ENCODE measurements at places on chromosomes 6 and 20.

DNA sequence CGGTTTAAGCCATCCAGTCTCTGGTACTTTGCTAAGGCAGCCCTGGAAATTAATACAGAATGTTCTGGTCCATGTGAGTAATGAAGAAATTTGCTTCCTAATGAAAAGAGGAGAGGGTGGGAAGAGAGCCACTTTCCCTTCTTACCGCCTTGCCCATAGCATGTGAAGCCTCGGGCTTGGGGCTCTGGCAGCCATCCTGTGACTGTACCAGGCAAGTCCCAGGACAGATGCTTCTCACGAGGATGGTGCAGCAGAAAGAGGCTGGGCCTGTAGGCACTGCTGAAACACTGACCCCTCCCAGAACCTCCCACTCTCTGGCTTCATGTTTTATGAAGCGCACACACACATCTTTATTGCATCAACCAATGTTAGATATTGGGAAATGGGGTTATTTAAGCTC, 74.8 kb downstream of the IYD start:
- no peak for DNase-seq

GRCh38 chr6:146253691-146254090, 224.8 kb downstream of the GRM1 start:
- DNase-seq, result no peak

DNA sequence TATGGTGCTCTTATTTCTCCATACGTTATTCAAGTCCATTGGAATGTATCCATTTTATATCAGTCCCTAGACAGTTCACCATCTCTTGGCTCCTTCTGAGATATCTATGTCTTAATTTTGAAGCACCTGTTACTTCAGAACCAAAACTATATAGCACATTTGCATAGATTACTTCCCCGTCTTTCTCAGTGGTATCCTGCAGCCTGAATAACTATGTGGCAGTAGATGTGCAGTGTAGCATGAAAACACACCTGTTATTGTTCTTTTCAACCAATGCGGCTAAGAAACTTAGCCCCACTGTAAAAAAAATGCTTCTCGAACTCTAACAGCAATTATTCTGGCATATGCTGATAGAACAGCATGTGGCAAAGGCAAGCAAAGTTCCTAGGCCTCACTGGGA, 1184.4 kb upstream of the ADGRB3 start:
- DNase-seq, result no peak

DNA sequence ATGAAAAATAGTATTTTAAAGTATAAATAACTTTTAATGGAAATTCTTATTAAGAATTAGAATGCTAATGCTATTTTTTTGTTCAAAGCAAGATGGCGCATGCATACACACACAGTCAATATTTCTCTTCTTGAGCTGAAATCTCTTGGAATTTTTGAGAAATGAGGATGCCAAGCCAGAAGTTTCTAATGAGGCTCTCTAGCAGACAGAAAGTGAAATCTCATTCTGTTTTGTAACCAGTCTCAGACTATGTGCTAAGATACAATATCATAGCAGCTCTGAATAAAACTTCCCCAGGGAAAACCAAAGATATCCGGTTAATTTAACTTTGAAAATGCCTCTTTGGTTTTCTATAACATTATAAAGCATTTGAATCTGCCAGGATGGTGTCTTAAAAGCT, 97.2 kb upstream of the HDAC2 start:
- DNase-seq, result no peak

DNA sequence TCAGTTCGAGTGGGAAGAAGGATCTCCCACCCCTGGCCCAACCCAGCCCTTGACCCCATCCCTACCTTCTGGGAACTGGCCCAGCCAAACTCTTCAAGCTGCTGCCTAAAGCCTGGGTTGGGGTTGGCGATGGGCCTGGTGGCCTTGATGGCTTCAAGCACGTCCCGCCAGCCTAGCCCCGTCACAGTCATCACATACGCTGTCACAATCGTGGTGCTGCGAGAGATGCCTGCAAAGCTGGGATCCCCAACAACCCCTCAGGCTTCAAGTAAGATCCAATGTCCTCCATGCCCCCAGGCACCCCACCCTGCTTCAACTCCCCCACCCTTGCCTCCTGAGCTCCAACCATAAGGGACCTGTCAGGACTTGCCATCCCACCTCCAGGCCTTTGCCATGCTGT, 7.8 kb downstream of the DUSP15 start:
- no peak for DNase-seq

GRCh38 chr6:107769053-107769658, 55.0 kb downstream of the SCML4 start:
- no peak for DNase-seq

DNA sequence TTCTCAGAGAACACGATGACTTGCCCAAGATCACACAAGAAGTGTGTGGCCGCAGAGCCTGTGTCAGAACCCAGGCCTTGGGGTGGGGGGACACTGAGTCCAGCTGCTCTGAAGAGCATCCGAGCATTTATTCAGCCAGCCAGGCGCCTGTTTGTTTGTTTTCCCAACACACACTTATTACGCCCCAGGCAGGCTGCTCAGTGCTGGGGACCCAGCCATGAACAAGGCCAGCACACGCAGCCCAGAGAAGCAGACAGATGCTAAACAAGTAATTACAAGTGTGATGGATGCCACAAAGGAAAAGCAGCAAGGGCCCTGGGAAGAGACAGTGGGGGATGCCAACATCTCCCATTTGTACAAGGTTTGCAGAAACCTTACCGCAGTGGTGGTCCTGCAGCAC, 19.4 kb upstream of the SIRPA start:
- peak; percentile 52 for DNase-seq

DNA sequence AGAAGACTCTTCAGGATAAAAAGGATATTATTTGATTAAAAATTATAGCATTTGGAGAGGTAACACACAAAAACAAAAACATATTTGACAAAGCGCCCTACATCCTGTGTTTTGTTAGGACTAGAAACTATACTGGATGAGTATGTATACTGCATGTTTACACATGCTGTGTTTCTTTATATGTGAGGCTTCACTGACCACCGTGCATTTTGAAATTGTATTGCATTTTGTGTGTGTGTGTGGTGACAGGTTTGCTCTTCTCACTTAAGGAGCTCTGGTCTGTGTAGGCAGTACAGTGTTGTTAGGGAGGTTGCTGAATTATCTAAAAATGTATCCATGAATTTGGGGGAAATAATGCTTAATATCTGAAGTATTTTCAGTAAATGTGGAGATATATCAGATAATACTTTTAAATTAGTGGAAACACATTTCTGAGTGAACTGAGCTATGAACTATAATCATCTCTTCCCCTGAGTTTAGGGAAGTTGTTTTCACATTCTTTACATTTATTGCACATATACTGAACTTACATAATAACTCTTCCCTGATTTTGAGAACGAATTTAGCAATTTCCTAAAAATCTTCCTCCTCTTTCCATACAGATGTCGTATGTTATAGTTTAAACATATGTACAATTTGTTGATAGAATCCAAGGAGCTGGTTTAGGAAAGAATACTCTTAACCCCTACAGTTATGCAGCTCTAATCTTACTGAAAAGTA, 43.3 kb downstream of the TMEM170B start:
- DNase-seq, result no peak

DNA sequence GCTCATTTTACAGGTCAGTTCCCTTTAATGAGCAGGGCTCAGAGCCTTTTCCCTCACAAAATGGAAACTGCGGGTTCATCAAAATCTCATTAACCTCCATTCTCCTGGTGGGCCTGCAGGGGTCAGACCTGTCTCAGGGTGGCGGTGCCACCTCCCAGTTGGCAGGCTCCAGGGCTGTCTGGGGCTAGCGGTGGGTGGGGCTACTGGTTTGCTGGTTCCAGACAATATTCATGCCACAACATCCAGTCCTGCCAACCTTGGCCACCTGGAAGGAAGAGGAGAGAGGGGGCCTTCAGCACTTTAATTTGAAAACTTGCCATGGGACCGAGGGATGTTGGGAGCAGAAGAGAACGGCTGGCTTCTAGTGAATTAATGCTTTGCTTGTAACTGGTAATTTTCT, 41.9 kb upstream of the CTNNBL1 start:
- DNase-seq, result peak; percentile 68

DNA sequence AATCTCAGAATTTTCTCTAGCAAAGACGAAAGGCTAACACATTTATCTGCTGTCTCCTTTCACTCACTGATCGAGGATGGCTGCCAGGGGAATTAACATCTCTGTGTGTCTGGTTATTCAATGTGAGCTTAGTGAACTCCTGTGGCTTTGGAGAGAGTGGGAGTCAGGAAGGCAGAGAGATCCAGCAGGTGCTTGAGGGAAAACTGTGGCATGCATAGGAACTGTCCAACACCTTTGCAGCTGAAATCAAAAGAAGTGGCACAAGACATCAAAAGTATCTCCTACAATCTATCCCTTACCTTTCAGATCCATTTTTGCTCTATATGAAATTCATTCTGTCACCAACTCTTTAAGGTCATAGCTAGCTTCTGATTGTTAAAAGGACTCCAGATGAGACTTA, 11.8 kb upstream of the FAM184A start:
- no peak for DNase-seq

DNA sequence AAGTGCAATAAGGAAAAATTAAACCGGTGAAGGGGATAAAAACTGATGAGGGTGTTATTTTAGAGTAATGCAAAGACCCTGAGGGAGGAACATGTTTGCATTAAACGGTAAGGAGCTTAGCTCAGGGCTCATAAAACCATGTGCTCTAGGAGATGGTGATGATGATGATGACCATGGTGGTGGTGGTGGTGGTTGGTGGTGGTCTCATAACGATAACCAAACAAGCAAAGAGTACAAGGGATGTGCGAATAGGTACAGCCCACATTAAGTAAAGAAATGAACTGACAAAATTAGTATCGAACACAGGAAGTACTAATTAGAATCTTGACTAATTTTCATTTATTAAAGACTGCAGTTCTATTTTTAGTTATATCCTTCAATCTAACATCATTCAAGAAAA, 139.1 kb downstream of the ATXN1 start:
- DNase-seq, result no peak

GRCh38 chr6:25197111-25197510, 82.1 kb upstream of the CARMIL1 start:
- no peak for DNase-seq

GRCh38 chr6:12593771-12594529, 122.6 kb upstream of the PHACTR1 start:
- DNase-seq, result no peak

- no peak for DNase-seq
Measured at GRCh38 chr6:53369876-53370515, 21.2 kb upstream of the ELOVL5 start.

DNA sequence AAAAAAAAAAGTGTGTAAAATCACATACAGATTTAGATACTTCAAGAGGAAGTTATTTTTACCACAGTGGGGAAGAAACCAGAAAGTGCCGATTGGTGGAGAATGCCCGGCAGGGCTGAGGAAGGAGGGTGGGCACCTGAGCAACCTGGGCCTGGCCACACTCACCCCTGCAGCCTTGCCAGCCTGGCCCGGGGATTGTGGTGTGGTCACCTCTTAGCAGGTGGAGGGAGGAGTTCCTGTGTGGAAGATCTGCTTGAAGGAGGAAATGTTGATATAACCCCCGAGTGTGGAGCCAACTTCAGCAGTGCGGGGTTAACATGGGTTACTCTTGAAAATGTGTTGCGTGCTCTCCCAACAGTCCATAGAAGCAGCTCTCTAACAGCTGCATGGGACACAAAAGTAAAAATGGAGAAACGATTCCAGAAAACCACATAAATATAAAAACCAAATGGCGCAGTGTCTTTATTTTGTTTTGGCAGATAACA, 14.7 kb downstream of the UST start:
- no peak for DNase-seq

- DNase-seq, result peak; percentile 71
Measured at GRCh38 chr20:36754656-36755222, 8.8 kb upstream of the NDRG3 start.

DNA sequence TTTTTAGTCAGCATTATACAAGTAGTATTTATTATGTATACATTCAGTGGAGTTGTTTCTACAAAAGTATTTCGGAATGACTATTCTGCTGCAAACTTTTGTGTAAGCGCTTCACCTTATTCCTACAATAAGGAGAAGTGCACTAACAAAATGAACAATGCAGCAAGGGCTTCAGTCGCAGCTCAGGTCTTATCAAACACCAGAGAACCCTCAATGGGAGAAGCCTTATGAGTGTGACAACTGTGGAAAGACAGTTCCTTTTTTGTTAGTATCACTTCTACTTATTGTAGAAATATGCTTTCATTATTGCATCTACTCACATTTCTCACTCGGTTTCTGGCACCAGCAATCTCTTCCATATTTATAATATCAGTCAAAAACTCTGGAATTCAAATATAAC, 18.8 kb downstream of the ZKSCAN3 start:
- no peak for DNase-seq

GRCh38 chr20:35443003-35443402, 5.0 kb upstream of the GDF5 start:
- DNase-seq, result peak; percentile 57

- no peak for DNase-seq
Measured at GRCh38 chr20:695165-695866, 19.7 kb upstream of the SCRT2 start.

- DNase-seq, result no peak
Measured at GRCh38 chr20:6956056-6956455, 188.6 kb downstream of the BMP2 start.

DNA sequence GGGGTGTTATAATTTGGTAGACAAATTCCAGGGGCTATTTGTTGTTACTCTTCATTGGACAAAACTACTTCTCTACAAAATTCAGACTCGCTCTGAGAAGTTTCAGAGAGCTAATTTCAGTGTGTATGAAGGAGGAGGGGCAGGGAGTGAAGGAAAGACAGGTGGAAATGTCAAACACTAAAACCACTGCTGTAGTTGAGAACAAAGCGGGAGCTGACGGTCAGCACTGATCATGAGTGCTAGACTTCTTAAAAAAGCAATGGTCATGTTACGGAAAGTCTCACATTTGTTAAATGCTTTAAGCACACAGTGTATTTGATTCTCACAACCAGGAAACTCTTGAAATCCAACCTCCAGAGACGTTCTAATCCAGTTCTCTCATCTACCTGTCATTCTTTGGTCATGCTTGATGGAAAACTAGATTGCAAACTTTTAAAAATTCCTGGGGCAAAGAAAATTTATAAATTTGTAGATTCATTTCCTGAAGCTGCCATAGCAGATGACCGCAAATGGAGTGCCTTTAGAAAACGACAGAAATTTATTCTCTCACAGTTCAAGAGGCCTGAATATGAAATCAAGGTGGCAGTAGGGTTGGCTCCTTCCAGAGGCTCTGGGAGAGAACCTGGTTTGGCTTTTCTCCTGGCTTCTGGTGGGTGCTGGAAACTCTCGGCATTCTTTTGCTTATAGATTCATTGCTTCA, 100.7 kb upstream of the CARMIL1 start:
- no peak for DNase-seq

GRCh38 chr6:22657352-22657980, 88.1 kb downstream of the HDGFL1 start:
- DNase-seq, result no peak

DNA sequence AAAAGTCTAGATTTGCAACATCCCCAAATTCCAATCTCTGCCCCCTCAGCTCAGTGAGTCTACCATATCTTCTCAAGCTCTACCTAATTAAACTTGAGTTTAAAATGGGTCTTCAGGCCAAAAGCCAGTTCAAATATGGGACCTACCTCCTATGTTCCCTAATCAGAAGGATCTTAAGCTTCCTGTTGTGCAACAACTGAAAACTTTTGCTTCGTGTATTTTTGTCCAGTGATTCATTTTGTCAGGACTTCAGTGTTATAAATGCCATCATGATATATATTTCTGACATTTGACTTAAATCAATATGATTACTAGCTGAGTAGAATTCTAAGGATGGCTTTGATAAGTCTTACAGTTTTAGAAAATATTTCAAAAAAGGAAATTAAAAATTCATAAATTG, 622.6 kb upstream of the PTCHD4 start:
- DNase-seq, result no peak

- DNase-seq, result no peak
Measured at GRCh38 chr6:5681480-5681879, 325.2 kb downstream of the NRN1 start.

All from SK-N-SH (cell line).